ENCODE measurements at places on chromosomes 16 and 17. TPM values are rescaled to one million over a fixed set of nuclear protein-coding genes. Genes with fewer than 3 reads are reported as not detected.

CDH3 gene
- 0.65 TPM for total RNA-seq

TMIGD1 gene
- total RNA-seq, result not detected

C17orf67 gene
- total RNA-seq, result 2.3 TPM

CCDC40 gene
- total RNA-seq, result 0.79 TPM

SNX20 gene
- total RNA-seq, result 24.6 TPM

HCFC1R1 gene
- 24.8 TPM for total RNA-seq

SKAP1 gene
- 81.3 TPM for total RNA-seq

NACA2 gene
- total RNA-seq, result not detected

SEPTIN12 gene
- not detected for total RNA-seq

DCAKD gene
- 34.3 TPM for total RNA-seq

HID1 gene
- total RNA-seq, result 1.7 TPM

COASY gene
- total RNA-seq, result 59.5 TPM

CCDC200 gene
- total RNA-seq, result not detected

OTOA gene
- total RNA-seq, result 0.09 TPM

ODAD4 gene
- total RNA-seq, result 1.4 TPM
